ENCODE measurements at places on chromosomes 16 and 17.

DNA sequence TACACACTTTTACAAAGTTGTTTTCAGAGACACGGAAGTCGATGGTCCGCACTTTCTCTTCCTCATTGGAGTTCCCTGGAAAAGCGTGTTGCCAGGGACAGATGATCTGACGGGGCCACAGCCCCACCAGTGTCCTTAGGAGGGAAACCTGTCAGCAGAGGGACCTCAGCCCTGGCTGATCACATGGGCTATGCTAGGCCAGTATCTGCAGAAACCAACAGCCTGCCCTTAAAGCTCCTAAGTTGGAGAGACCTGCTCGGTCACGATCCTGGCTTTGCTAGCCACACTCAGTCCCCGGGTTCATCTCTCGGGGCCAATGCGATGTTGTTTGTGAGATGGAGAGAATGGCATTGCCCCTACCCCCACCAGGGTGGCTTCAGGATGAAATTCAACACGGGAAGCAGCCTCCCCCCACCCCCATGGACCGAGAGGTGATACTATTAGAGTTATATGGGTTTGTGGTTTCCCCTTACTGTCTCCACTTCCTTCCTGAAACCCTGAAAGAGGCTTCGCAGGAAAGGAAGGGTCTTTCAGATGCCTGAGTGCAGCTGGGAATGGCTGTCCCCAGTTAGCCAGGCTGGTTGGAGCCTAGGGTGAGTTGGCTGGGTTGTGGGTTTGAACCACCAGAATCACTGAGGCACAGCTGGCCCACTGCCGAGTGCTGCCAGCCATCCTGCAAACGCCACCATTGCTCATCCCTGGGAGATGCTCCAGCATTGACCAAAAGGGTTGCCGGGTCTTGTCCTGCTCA, 16.6 kb downstream of the RMI2 start:
- H3K4me3 ChIP-seq = peak overlapping the region; percentile 46
- no peak overlapping the region for H3K27ac ChIP-seq
- H3K27me3 ChIP-seq = peaks cover 54% of the 10 kb centered on the region

DNA sequence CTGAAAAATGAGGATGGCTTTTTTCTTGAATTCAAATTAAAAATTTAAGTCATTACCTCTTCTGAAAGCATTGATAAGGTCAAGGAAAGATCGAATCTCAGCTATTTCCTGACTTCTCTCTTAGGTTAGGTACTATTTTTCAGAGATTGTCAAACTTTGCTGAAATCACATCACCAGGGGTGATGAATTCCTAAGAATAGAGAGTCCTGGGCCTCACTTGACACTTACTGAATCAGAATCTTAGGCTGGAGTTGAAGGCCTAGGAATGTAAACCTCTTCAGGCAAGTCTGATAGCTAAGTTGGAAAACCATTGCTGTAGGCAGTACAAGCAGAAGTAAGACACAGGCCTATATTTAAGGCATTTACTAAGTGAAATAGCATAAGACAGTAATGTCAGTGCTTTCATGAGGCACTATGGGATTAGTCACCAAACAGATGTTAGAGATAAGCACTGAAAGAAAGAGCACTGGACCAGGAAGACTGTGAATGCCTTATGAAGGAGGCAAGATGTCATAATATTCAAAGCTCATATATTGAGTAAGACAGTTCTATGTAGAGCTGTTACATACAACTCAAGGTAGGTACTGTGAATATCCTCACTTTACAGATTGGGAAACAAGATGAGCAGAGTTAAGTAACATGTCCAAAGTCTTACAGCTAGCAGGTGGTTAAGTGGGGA, 21.5 kb downstream of the DCAF7 start:
- H3K36me3 ChIP-seq = peaks cover 5% of the 10 kb centered on the region
- H3K4me1 ChIP-seq = peaks cover 18% of the 10 kb centered on the region
- DNase-seq = no peak
- no peak overlapping the region for H3K27ac ChIP-seq

- peaks cover 4% of the 10 kb centered on the region for H3K27me3 ChIP-seq
- no peak for DNase-seq
- no peaks in the 10 kb centered on the region for H3K36me3 ChIP-seq
These were observed 55.5 kb upstream of the FAM20A start for GRCh38 chr17:68656666-68657065.

DNA sequence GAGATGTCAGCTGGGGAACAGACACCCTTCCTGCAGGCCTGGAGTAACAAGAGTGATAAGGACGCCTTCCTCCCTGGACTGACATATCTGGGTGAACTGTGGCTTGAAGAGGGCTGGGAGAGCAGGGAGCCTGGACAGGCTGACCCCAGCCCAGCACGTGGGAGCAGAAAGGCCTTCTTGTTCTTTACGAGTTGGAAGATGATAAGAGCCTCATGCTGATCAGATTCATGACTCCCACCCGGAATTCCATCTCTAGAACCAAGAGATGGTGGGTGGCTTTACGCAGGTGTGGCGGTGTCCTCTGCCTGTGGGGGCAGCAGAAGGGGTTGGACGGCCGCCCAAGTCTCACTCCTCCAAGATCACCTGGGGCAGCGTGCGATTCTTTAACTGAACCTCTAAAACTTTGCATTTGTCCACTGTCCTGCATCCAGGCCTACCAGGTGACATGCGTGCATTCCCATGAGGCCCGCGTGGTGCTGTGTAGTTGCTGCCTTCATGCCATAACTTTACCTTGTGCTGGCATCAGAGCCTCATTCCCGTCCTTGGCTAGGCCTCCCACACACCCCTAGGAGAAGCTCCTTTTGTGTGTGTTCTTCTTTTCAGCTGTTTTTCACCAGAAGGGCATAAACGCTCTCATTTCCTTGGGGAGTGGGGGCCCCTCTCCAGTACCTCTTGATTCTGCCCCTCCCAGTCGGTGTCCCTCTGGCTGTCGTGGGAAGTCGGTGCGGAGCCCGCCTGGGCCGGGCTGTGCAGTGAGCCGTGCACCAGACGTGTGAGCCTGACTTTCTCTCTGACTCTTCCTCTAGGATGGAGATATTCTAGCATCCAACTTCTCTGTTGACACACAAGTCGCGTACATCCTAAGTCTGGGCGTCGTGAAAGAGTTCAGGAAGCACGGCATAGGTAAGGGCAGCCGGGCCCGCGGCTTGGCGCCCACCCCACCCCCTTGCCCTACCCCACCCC, 13.3 kb downstream of the C16orf90 start:
- H3K27ac ChIP-seq = no peak overlapping the region
- no peak for DNase-seq
- H3K4me1 ChIP-seq = peaks cover 4% of the 10 kb centered on the region
- no peak overlapping the region for H3K4me3 ChIP-seq
- no peaks in the 10 kb centered on the region for H3K27me3 ChIP-seq
- peaks cover 40% of the 10 kb centered on the region for H3K36me3 ChIP-seq

- H3K36me3 ChIP-seq = peaks cover 58% of the 10 kb centered on the region
- H3K27ac ChIP-seq = peak overlapping the region; percentile 3
- DNase-seq = no peak
- H3K4me3 ChIP-seq = no peak overlapping the region
These were observed 54.9 kb downstream of the RGS9 start for GRCh38 chr17:65191811-65192740.

- DNase-seq = peak; percentile 59
- H3K27me3 ChIP-seq = no peaks in the 10 kb centered on the region
- H3K4me1 ChIP-seq = no peaks in the 10 kb centered on the region
- H3K36me3 ChIP-seq = peaks cover 42% of the 10 kb centered on the region
These were observed 276.5 kb downstream of the XYLT1 start for GRCh38 chr16:17194190-17194780.

GRCh38 chr17:48378708-48379392, 51.2 kb downstream of the SKAP1 start:
- peaks cover 4% of the 10 kb centered on the region for H3K4me1 ChIP-seq
- H3K36me3 ChIP-seq = peaks cover 29% of the 10 kb centered on the region
- H3K27me3 ChIP-seq = no peaks in the 10 kb centered on the region
- H3K4me3 ChIP-seq = no peak overlapping the region
- no peak overlapping the region for H3K27ac ChIP-seq
- no peak for DNase-seq

DNA sequence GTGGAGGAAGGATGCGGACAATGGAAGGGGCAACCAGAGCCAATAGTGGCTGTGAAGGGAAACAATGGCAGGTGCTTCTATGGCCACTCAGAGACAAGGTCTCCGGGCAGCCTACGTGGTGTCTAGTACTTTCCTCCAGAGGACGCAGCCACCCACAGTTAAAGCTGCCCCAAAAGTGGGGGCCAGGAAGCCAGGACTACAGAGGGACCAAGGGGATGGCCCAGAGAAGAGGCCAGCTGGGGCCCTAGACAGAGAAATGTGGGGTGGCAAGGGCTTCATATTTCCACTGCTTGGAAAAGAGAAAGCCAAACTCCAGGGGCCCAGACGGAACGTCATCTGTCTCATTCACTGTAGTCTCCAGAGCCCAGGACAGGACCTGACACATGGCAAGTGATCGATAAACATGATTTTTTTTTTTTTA, 837 bp upstream of the PER1 start:
- H3K27ac ChIP-seq = peak overlapping the region; percentile 84
- peaks cover 30% of the 10 kb centered on the region for H3K36me3 ChIP-seq
- H3K4me3 ChIP-seq = peak overlapping the region; percentile 84
- no peaks in the 10 kb centered on the region for H3K27me3 ChIP-seq

GRCh38 chr16:50988441-50988840, 162.6 kb downstream of the SALL1 start:
- H3K36me3 ChIP-seq = no peaks in the 10 kb centered on the region
- DNase-seq = no peak
- H3K4me3 ChIP-seq = no peak overlapping the region
- H3K4me1 ChIP-seq = no peaks in the 10 kb centered on the region

DNA sequence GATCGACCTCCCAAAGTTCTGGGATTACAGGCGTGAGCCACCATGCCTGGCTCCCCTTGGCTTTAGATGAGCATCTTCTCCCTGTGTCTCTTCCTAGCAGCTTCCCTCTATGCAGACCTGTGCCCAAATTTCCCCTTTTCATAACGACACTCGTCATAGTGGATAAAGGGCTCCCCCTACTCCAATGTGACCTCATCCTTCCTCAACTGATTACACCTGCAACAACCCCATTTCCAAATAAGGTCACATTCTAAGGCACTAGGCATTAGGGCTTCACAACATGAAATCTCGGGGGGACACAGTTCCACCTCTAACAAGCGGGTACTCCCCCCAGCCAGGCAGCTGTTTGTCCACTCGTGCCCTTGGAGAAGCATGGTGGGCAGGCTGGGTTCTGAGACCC, 10.3 kb downstream of the KIF19 start:
- peaks cover 7% of the 10 kb centered on the region for H3K27me3 ChIP-seq
- H3K4me3 ChIP-seq = no peak overlapping the region
- H3K36me3 ChIP-seq = no peaks in the 10 kb centered on the region
- no peak overlapping the region for H3K27ac ChIP-seq
- no peak for DNase-seq

- no peak overlapping the region for H3K27ac ChIP-seq
- no peaks in the 10 kb centered on the region for H3K27me3 ChIP-seq
- no peak overlapping the region for H3K4me3 ChIP-seq
- H3K4me1 ChIP-seq = no peaks in the 10 kb centered on the region
These were observed 673.7 kb downstream of the CDH8 start for GRCh38 chr16:61362585-61362984.

GRCh38 chr17:49209061-49209571, 1.3 kb downstream of the GNGT2 start:
- peak overlapping the region; percentile 90 for H3K4me3 ChIP-seq
- DNase-seq = no peak
- peaks cover 38% of the 10 kb centered on the region for H3K36me3 ChIP-seq
- H3K4me1 ChIP-seq = peaks cover 53% of the 10 kb centered on the region
- H3K27me3 ChIP-seq = no peaks in the 10 kb centered on the region

GRCh38 chr16:29811896-29812665, at the start of gene PRRT2:
Gene PRRT2 (plus strand): TSS chr16:29812193. CDS start chr16:29813055, 862 bp downstream.
- peak within 1 kb of the TSS; percentile 66 for H3K27ac ChIP-seq
- DNase-seq = peak; percentile 49
- H3K4me1 ChIP-seq = peaks cover 72% of the 10 kb centered on the region
- peak within 1 kb of the TSS; percentile 83 for H3K4me3 ChIP-seq

- DNase-seq = no peak
- peaks cover 26% of the 10 kb centered on the region for H3K4me1 ChIP-seq
- no peak overlapping the region for H3K4me3 ChIP-seq
These were observed 80.0 kb upstream of the HNF1B start for GRCh38 chr17:37824534-37825485.

- H3K36me3 ChIP-seq = no peaks in the 10 kb centered on the region
- H3K27ac ChIP-seq = no peak overlapping the region
- H3K4me1 ChIP-seq = peaks cover 34% of the 10 kb centered on the region
- DNase-seq = no peak
- no peak overlapping the region for H3K4me3 ChIP-seq
These were observed 14.4 kb downstream of the CA4 start for GRCh38 chr17:60164164-60164563.

- no peaks in the 10 kb centered on the region for H3K4me1 ChIP-seq
- H3K27ac ChIP-seq = no peak overlapping the region
- no peak overlapping the region for H3K4me3 ChIP-seq
- H3K36me3 ChIP-seq = no peaks in the 10 kb centered on the region
These were observed 634.6 kb upstream of the SOX9 start for GRCh38 chr17:71486261-71486660.

- peaks cover 36% of the 10 kb centered on the region for H3K4me1 ChIP-seq
- peak overlapping the region; percentile 96 for H3K4me3 ChIP-seq
- peaks cover 3% of the 10 kb centered on the region for H3K27me3 ChIP-seq
- H3K27ac ChIP-seq = peak overlapping the region; percentile 79
These were observed 857 bp downstream of the GOT2 start for GRCh38 chr16:58733248-58733670.

DNA sequence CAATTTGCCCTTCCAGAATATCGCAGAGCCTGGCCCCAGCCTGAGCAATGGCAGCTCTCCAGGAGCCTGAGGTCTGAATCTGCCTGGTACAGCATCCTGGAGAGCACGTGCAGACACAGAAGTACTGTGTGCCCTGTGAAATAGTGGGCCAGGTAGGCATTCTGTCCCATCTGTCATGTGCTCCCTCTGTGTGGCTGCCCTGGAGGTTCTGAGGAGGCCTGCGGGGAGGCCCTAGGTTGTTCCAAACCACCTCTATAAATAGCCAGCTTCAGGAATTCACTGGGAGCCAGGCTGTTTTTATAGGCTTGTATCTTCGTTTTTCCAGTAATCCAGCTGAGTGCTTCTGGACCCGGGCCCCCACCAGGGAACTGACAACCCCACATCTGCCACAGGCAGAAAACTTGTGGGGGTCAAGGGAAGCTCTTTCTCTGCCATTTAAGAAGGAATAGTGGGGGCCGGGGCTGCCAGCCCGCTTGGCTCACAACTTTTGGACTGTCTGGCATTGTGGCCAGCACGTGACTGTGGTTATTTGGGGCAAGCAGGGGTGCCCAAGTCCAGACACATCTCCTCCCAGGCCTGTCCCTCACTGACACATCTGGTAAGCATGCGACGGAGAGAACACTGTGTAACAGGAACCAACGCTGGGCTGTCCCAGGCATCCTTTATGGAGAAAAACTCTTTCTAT, 356.3 kb upstream of the TNRC6C start:
- no peak overlapping the region for H3K27ac ChIP-seq
- peaks cover 20% of the 10 kb centered on the region for H3K27me3 ChIP-seq
- no peak overlapping the region for H3K4me3 ChIP-seq

DNA sequence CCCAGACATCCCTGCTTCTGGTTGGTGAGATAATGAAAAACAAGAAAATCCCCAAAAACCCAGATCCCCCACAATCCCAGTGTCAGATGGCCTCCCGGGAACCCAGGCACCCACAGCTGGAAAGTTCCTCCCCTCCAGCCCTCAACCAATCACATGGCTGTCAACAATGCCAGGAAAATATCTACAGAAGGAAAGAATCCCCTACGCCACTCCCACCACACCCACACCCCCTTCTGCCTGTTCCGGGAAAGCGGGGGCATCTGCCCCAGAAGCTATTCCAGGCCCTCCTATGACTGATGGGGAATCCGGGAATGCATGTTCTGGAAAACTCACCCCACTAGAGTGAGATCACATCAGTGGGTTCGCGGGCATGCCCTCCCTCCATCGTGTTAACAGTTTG, 1.8 kb downstream of the TMEM95 start:
- H3K27ac ChIP-seq = no peak overlapping the region
- peaks cover 10% of the 10 kb centered on the region for H3K36me3 ChIP-seq
- no peak overlapping the region for H3K4me3 ChIP-seq
- H3K27me3 ChIP-seq = no peaks in the 10 kb centered on the region
- no peak for DNase-seq

Measured in activated CD4-positive, alpha-beta memory T cell treated with anti-CD3 and anti-CD28 coated beads, Interleukin-2, amount 10 ng/mL, durations not matched to agents 7 days and 5 days (primary cell).